ENCODE measurements at places on chromosomes 5 and 9.

- DNase-seq: no peak
Measured at GRCh38 chr9:69715096-69715495, 42.9 kb upstream of the APBA1 start.

DNA sequence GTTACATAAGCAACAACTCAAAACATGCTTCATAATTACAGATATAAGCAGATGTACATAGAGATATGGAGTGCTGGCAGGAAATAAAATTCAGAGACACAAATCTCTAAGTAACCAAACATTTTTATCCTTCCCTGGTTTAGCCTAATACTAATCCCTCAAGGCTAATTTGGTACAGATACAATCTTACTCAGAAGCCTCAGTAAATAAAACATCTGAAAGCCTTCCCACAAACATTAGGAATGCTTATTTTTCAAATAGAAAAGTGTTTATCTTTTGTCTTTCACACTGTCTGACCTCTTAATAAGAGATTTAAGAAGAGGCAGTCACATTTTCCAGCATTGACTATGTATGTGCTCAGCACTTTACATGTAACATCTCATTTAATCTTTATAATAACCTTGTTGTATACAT, 399.4 kb downstream of the ARRDC3 start:
- DNase-seq: no peak

- no peak for DNase-seq
Measured at GRCh38 chr9:10226996-10227395, 385.8 kb downstream of the PTPRD start.

DNA sequence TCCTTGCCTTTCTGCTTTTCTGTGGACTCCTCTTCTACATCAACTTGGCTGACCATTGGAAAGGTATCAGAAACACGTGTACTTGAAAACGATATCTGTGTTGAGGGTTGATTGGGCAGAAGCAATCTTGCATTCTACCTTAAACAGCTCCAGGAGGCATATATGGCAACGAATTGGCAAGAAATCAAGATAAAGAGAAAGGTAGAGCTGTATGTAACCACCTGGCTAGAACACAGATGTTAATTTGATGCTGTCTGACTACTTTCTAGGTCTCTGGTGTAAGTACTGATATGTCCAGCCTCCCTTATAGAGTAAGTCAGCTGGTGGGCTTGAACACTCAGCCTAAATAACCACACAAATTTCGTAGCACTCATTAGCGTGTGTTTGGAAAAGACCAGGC, 1.3 kb downstream of the MAN1B1 start:
- no peak for DNase-seq

DNA sequence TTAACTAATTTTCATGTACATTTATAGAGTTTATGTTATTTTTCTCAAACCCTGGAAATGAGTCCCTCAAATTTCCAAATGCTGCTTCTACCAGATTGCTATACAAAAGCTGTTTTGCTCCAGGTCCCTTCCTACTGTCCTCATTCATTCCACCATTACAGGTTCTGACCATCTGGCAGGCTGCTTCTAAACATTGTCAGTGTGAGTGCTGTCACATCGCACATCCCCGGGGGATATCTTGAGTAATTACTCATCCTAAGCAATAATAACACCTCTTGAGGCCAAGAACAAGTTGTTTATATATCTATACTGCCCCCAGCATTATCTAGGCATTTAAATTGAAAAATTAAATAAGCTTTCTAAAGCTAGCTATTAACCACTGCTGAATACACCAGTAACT, 1675.3 kb upstream of the CDH6 start:
- no peak for DNase-seq

DNA sequence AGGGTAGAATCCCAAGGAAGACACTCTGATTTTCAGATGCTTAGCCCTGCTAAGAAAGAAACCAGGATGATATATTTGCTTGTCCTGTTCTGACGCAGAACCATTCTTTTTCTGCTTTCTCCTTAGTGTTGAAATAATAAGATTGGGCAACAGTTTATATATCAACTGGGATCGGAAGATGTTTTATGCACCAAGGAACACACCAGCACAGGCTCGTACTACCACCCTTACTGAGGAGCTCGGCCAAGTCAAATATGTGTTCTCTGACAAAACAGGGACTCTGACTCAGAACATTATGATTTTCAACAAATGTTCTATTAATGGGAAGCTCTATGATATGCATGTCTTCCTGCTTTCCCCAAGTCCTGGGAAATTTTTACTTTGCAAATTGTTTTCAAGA, 19.0 kb upstream of the RUSC2 start:
- DNase-seq: no peak

DNA sequence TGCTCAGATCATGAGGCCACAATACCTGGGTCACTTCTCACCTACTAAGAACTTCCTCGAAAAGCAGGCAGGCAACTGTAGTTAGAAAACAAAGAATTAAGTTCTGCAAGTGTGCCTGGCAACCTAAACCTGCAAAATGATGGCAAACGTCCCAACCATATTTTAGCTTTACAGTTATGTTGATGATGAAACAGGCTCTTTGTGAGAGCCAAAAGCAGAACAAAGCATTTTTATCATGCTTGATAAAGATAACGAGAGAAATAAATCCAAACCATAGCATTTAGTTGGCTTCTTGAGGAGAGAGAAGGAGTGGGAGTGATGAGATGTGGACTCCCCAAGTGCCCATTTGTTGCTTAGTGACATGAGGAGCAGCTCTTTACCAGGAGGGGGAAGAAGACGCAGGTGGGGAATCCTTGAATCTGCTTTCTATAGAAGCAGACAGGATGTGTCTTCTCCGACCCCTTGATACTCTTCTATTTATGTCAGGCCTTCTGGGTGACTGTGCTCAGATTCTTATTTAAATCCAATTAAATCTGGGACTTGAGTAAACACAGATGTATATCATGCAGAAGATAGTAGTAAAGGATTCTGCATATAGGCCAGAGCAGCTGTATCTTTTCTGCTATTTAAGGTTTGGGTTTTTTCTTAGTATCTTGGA, 221.2 kb downstream of the TMEM167A start:
- no peak for DNase-seq

DNA sequence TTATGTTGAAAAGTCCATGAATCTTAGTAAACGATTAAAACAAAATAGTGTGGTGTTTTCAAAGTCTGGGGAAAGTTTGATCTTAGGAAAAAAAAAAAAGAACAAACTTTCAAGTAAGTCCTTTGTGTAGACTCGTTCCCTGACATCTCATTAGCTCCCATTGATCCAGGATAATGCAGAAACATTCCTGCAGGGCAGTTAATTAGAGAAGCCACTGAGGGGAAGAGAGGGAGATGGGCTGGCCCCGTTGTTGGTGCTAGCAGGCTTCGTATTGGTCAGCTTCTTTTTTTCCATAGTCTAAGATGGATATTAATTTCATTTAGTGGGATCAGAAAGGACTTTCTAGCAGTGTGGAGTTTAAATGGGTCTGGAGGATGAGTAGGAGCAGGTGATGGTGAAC, 340.2 kb downstream of the DRD1 start:
- DNase-seq: no peak

DNA sequence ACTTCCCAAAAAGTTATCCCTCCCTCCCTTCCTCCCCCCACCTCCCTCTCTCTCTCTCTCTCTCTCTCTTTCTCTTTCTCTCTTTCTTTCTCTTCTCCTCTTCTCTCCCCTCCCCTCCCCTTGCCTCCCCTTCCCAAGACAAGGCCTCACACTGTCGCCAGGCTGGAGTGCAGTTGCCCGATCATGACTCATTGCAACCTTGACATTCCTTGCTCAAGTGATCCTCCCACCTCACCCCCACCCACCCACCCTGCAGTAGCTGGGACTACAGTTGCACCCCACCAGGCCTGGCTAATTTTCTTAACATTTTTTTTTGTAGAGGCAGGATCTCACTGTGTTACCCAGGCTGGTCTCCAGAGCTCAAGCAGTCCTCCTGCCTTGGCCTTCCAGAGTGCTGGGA, 32.8 kb downstream of the VPS13A start:
- DNase-seq: peak; percentile 6

DNA sequence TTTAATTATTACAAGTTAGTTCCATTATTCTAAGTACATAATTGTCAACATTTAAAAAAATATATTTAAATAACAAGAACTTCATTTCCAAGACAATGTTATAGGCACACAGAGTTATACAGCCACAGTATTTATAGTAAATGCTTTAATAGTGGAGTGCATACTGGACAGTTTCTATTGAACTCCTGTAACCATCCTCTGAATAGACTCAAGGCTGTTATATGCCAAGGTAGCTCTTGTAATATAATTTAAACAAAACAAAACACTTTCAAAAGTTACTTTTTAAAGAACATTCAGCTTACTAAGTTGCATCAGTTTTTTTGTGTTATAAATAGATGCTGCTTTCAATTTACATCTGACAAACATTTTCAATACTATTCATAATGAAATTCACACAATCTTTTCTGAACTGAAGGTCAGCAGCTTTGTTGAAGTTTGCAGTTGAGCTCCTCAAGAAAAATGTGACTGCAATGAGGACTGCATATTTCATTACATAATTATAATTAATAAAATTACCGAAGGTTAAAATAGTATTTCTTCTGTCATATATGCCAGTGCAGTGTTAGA, 549.9 kb upstream of the CYLC2 start:
- DNase-seq: no peak

DNA sequence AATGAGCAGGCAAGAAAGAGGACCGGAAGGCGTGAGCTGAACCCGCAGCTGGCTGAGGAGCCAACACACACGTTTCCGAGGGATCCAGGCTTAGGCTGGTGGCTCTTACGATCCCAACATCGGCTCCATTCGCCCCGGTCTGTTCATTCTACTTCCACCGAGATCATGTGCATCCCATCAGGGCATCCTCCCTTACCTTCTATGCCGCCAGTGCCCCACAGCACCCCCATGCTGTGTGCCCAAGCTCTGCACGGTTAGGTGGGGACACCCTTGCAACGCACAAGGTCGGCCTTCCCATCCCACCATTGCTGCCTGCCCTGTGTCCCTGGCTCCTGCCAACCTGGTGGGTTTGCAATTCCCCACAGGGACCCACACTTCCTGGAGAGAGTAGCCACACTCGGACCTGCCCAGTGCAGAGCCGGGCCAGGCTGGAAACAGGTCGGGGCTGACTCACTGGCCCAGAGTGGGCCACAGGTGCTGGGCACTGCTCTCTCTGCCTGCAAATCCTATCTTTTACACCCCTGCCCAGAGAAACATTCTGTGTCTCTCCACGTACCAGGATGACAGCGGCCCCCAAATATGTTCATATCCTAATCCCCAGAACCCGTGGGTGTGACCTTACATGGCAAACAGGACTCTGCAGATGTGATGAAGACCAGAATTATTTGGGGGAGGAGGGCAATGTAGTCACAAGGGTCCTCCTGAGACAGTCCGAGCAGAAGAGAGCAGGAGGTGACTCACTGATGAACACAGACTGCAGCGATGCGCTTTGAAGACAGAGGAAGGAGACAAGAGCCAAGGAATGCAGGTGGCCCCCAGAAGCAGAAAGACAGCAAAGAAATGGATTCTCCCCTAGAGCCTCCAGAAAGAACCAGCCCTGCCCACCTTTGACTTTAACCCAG, 182.2 kb downstream of the AUH start:
- DNase-seq: no peak

DNA sequence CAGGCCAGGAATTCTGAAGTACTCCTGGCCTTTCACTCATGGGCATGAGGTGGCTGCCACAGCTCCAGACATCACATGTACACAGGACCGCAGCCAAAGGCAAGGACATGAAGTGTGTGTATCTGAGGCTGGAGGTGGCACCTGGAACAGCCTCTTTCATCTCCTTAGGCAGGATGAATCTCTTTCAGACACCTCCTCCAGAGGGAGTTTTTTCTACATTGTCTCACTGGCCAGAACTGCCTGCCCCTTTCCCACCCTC, 142.8 kb downstream of the BARX1 start:
- DNase-seq: no peak

DNA sequence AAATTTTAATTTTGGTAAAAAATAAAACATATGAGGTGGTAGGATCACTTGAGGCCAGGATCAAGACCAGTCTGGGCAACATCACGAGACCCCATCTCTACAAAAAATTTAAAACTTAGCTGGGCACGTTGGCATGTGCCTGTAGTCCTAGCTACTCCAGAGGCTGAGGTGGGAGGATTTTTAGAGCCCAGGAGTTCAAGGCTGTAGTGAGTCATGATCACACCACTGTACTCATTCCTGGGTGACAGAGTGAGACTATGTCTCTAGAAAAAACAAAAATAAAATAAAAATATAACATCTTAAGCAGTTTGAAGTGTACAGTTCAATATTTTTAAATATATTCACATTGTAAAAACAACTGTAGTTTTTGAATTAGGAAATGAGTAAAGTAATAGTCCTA, 108.3 kb downstream of the SMIM15 start:
- no peak for DNase-seq

- no peak for DNase-seq
Measured at GRCh38 chr5:15579193-15579990, 79.4 kb downstream of the FBXL7 start.

GRCh38 chr5:173764332-173765028, 123.7 kb upstream of the CPEB4 start:
- peak; percentile 94 for DNase-seq

DNA sequence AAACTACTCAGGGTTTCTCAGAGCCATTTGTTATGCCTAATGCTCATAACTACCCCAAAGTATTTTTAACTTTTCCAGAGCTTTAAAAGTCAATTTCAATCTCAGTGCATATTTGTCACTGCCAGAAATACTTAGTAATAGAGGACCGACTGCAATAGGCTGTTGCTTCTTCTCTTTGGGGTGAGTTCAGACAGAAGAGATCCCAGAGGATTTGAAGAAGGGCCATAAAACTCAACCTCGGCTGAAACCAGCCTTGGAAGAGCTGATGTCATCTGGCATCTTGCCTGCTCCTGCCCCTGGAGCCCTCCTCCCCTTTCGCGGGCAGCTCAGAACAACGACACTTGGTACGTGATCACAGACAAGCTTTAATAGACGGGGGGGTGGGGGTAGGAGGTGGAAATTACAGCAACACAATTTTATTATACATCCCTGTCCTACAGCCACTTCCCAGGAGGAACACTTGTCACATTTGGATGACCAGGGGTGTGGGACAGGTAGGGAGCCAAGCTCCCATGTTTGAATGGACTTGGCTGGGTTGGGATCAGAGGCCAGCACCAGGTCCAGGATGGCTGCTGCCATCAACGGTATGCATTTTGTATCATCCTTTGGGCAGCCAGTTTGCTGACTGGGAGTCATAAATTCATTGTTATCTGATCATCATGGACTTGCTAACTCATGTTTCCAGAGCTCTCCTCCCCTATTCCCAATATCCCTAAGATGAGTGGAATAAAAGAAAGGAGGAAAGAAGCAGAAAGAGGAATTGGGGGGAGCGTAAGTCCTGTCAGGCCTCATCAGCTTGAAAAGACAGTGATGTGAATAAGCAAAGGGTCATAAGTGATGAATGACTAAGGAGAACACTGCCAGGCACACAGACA, 186.6 kb upstream of the PANK3 start:
- no peak for DNase-seq

All from HTR-8/SVneo (cell line).